ENCODE measurements at places on chromosomes 2 and 18. TPM values are rescaled to one million over a fixed set of nuclear protein-coding genes. Genes with fewer than 3 reads are reported as not detected.

GRCh38 chr18:435940-436339 lies 64.6 kb downstream of the COLEC12 start:
- no peaks in the 10 kb centered on the region for H3K4me1 ChIP-seq
- peaks cover 5% of the 10 kb centered on the region for H3K27me3 ChIP-seq
- no peak overlapping the region for H3K4me3 ChIP-seq
- DNase-seq = no peak

The TACR1 gene
- total RNA-seq = not detected

- no peak overlapping the region for H3K4me3 ChIP-seq
- no peaks in the 10 kb centered on the region for H3K4me1 ChIP-seq
- no peaks in the 10 kb centered on the region for H3K36me3 ChIP-seq
- H3K27me3 ChIP-seq = no peaks in the 10 kb centered on the region
- no peak overlapping the region for H3K27ac ChIP-seq
These were observed 926 bp downstream of the SERPINB8 start for GRCh38 chr18:63970809-63971205.

The CGREF1 gene
- total RNA-seq = 0.72 TPM

- no peak overlapping the region for H3K27ac ChIP-seq
- H3K4me1 ChIP-seq = no peaks in the 10 kb centered on the region
- DNase-seq = no peak
- H3K4me3 ChIP-seq = no peak overlapping the region
- H3K27me3 ChIP-seq = no peaks in the 10 kb centered on the region
These were observed 479.6 kb downstream of the FBXO15 start for GRCh38 chr18:73668051-73668450.

DNA sequence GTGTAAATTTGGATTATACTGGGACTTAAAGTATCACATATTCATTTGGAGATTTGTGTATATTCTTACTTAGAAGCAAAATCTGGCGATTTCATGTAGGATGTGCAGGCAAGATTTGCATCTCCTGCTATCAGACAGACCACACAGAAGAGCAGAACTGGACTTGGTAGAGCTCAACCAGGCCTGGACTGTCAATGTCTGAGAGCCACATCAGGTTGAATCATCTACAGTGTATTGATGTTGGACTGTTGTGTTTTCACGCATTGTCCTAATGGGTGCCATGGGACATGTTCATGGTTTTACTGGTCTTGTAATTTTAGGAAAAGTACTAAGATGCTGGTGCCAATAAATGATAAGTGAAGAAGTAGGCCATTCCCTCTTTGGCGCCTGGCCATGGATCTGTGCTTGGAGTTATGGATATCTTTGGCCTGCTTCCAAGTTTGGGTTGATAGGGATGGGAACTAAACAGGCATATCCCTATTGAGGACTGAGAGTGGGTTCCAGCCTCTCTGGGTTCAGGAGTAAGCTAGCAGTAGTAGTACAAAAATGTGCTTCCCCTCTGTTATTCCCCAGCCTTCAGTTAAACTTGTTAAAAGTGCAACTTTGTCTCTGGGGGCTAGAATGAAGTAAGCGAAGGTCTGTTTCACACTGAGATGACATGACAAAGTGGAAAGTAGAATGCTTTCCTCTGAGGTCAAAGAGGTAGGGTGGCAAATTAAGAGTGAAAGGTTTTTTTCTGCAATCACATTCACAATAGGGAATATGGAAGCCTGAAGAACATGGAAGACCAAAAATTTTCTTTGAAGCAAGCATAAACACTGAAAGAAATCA lies 49.2 kb upstream of the NEMP2 start:
- DNase-seq = no peak
- no peak overlapping the region for H3K4me3 ChIP-seq
- H3K36me3 ChIP-seq = no peaks in the 10 kb centered on the region
- H3K27ac ChIP-seq = no peak overlapping the region

GRCh38 chr2:182920089-182920488 lies 53.7 kb upstream of the FRZB start:
- no peak overlapping the region for H3K27ac ChIP-seq
- no peak for DNase-seq
- no peaks in the 10 kb centered on the region for H3K4me1 ChIP-seq
- H3K4me3 ChIP-seq = no peak overlapping the region
- peaks cover 52% of the 10 kb centered on the region for H3K36me3 ChIP-seq
- H3K27me3 ChIP-seq = no peaks in the 10 kb centered on the region

The DCDC2C gene
- total RNA-seq = not detected

The NETO1 gene
- not detected for total RNA-seq

DNA sequence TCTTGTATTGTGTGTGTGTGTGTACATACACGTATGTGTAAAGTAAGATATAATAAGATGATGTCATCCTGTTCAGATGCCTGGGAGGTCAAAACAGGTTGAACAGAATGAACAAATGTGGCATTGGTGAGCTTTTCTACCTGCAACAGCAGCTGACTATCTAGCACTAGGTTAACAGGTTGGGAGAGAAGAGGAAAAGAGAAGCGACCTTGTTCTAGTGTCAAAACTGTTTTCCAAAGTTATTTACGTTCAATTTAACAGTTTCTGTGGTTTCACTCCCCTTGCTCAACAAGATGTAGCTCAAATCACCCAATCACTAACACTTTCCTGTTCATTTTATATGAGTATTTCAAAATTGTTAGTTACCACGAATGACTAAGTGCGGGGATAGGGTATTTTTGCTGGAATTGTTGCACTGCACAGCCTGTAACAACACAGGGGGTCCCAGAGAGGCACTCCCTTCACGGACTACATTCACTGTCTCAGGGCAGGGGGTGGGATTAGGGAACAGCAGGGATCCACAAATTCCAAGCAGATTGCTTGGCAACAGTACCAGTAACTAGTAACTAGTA lies 67.5 kb upstream of the DTNB start:
- no peaks in the 10 kb centered on the region for H3K27me3 ChIP-seq
- no peaks in the 10 kb centered on the region for H3K4me1 ChIP-seq
- peaks cover 36% of the 10 kb centered on the region for H3K36me3 ChIP-seq
- no peak overlapping the region for H3K27ac ChIP-seq
- DNase-seq = no peak

The LBX2 gene
- total RNA-seq = 6.2 TPM

GRCh38 chr2:36441816-36442215 lies 86.2 kb downstream of the CRIM1 start:
- no peak overlapping the region for H3K4me3 ChIP-seq
- no peaks in the 10 kb centered on the region for H3K36me3 ChIP-seq
- DNase-seq = no peak
- peaks cover 2% of the 10 kb centered on the region for H3K27me3 ChIP-seq
- no peaks in the 10 kb centered on the region for H3K4me1 ChIP-seq

The GTF2A1L gene
- not detected for total RNA-seq

- H3K27me3 ChIP-seq = no peaks in the 10 kb centered on the region
- H3K27ac ChIP-seq = no peak overlapping the region
- H3K36me3 ChIP-seq = no peaks in the 10 kb centered on the region
- no peaks in the 10 kb centered on the region for H3K4me1 ChIP-seq
These were observed 101.3 kb upstream of the SOX11 start for GRCh38 chr2:5590886-5591285.

Data from K562 (cell line).